ENCODE measurements at places on chromosomes 13 and 19.

GRCh38 chr13:113488283-113488682 lies 2.2 kb downstream of the DCUN1D2 start:
- DNase-seq: no peak

DNA sequence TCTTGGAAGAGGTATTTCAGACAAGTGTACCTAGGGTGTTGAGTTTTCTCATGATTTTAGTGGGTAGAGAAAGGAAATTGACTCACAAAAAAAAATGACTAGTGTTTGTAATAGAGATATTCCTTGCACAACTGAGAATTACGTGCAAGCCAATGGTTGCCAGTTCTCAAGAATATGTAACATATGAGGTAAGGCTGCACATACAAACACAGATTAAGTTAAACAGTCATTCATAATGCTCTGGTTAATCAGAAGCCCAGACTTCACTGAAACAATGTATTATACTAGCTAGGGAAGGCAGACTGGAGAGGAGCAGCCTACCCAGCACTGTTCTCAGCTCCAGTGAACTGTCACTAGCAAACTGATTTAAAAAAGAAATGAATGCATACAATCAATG lies 418.3 kb downstream of the DIAPH3 start:
- DNase-seq: no peak

DNA sequence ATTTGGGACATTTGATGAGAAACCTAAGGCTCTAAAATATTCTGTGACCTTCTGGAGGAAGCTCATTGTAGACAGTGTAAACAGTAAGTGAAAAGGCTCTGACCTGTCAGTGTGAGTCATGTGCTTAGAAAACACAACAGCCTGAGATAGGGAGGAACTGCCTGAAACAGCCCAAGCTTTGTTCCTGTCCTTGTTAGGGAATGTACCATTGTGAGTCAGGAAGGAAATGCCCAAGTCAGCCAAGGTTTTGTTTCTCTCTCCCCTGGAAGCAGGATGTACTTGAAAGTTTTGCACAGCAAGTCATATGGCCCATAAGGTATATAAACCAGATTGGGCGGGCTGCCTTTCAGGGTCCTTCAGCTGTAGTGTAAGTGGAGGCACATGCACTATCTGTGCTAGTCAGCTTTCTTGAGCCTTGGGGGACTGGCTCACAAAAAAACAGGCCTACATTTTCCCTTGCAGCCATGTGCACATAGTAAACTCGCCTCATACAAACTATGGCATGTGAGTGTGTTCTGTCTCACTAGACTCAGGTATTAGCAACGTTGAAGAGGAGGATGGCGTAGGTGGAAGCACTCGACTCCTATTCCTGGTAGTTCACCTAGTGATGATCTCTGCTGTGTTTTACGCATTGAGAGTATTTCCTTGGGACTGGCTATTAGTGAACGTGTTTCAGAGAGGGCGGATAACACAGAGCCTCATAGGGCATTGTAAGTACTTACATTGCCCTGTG lies 141.2 kb upstream of the KLHL1 start:
- no peak for DNase-seq

- DNase-seq: peak; percentile 88
These were observed 20.7 kb downstream of the TNFSF11 start for GRCh38 chr13:42594481-42595252.

GRCh38 chr13:51553531-51553930 lies 30.7 kb upstream of the WDFY2 start:
- no peak for DNase-seq

- no peak for DNase-seq
These were observed 66.1 kb downstream of the RFX2 start for GRCh38 chr19:6044056-6044805.

- peak; percentile 97 for DNase-seq
These were observed 58.3 kb downstream of the KLF2 start for GRCh38 chr19:16382775-16383543.

GRCh38 chr19:1000591-1001537 lies 645 bp downstream of the GRIN3B start:
- DNase-seq: no peak

- peak; percentile 83 for DNase-seq
These were observed 517 bp upstream of the LTBP4 start for GRCh38 chr19:40600570-40601133.

DNA sequence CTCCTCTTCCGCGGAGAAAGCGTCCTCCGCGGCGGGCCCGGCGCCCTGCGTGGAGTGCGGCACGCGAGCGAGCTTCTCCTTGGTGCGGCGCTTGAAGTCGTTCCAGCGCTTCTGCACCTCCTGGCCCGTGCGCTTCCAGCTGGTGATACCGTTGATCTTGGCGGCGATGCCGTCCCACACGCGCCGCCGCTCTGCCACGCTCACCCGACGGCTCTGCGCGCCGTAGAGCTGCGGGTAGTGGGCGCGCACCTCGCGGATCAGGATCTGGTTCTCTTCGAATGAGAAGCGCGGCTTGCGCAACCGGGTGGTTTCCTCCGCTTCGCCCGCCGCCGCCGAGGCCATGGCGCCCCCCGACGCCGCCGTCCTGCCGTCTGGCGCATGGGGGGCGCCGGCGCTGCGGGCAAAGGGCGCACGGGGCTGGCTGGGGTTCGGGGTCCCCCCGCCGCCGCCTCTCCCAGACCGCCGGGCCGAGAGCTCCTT lies 941 bp downstream of the MYPOP start:
- DNase-seq: peak; percentile 46

DNA sequence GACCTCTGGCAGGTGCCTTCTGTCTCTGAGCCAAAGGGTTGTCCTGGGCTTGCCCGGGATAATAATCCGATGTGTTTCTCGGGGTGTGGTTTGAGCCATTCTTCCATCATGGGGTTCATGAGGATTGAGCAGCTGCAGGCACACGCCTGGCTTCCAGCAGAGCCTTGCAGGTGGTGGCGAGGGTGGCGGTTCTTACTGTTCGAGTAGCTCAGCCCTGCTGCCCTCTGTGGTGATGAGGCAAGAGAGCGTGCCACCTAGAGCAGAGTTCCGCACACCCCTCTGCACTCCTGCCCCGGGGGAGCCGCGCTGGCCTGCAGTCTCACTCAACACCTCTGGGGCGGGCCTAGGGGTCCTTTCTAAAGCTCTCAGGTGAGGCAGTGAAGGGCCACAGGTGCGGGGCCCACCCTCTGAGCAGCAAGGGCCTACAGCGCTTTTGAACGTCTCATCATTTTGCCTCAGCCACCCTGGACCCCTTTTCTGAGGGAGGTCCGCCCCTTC lies 3.8 kb downstream of the SCN1B start:
- no peak for DNase-seq

GRCh38 chr13:49936968-49937273 lies 781 bp upstream of the SPRYD7 start:
- DNase-seq: no peak

DNA sequence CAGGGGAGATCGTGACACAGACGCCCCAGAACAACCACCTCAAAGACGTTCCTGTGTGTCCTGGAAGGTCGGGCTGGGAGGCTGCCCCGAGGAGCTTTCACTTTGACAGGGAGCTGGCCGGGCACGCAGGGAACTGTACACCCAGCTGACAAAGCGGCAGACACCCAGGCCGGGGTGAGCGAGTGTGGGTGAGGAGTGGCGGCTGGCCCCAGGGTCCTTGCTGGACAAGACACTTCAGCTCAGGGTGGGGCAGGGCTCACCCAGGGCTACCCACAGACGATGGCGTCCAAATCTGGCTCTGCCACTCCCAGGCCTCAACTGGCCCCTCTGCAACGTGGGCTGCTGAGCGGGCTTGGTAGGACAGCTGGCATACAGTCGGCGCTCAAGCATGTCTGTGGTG lies 2.0 kb downstream of the FGF22 start:
- DNase-seq: no peak

GRCh38 chr19:3041761-3042620 lies 12.9 kb upstream of the TLE2 start:
- DNase-seq: peak; percentile 62

- DNase-seq: no peak
These were observed 18.1 kb upstream of the GSX1 start for GRCh38 chr13:27774169-27774568.

DNA sequence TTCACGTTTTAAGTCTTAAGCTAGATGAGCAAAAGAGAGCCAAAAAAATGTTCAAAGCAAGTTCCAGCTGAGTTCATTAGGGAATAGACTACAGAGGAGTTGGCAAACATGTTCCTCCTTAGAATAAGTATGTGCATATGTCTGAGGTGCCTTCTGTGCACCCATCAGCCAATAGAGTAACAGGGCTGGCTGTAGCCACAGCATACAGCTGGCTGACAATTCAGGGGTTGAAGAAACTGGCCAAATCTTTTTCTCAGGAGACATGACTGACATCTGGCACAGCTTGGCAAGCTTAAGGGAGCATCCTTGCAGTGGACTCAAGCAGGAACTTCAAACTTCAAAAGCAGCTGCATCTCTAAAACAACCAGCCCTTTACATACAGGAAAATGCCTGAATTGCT lies 414.8 kb upstream of the PCDH20 start:
- peak; percentile 79 for DNase-seq

GRCh38 chr13:91406619-91407018 lies 8.2 kb downstream of the GPC5 start:
- DNase-seq: peak; percentile 9

DNA sequence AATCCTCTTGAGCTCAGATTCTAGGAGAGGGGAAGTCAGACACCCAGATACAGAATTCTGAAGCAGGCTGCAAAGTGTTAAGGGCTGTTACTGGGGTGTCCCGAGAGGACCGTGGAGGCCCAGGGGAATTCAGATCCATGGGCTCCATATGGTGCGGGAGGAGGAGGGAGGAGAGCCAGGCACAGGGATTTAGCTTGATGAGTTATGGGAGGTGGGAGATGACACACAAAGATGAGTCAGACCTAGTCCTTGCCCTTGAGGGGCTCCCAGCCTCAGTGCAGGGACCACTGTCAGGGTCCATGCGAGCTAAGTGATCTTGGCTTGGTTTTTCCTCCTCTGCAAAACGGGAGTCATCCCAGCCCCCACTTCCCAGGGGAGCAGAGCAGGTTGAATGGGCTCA lies 14.4 kb upstream of the GIPR start:
- DNase-seq: no peak

DNA sequence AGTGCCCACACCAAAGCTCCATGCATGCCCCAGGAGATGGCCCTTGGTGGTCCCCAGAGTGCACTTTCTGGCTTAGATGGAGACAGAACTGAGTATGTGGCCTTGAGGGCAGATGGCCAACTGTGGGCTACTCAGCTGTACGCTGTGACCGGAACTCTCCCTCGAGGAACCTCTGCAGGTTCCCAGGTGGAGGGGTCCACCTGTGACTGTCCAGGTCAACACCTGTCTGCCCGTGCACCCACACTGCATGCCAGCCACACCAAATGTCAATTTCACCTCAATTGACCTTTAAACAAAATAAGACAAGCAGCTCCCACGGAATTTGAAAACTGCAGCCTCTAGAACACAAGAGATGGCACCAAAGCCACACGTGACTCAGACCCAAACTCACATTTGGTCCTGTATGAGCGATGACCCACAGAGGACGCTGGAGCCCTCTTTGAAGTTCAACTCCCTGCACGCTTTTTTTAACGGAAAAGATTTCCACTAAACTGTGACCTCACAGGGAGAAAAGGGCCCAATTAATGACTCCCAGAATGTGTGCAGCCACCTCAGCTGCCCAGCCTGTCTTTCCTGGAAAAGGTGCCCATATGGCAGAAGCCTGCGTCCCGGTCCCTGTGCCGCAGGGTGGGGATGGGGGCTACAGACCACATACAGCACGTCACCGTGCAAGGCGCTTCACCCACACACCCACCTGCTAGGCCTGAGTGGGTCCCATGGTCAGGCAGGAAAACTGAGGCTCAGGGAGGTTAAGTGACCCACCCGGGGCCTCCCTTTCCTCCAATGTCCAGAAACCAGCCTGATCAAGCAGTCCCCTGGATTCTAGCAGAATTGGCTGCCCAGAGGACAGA lies 47.7 kb downstream of the KLF2 start:
- DNase-seq: no peak

GRCh38 chr19:588093-588740 lies 1.5 kb upstream of the HCN2 start:
- peak; percentile 62 for DNase-seq

DNA sequence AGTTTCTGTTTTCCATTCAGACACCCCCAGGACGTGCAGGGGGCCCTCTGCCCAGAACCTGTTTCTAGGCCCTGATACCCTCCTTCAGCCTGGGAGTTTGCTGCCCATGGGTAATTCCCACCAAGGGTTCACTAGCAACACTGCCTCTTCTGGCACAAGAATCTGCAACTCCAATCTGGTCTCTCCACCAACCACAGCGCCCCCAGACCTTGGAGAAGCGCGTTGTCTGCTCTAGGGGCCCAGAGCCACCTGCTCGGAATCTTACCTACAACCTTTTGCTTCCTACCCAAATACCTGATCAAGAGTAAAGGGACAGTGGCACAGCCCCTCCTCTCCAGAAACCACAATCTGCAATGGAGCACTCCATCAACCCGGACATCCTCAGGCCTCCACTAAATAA lies 763 bp downstream of the ZNF180 start:
- DNase-seq: no peak

GRCh38 chr19:40433391-40434216 lies 7.8 kb upstream of the SERTAD1 start:
- DNase-seq: peak; percentile 98

- no peak for DNase-seq
These were observed 24.9 kb upstream of the TPM4 start for GRCh38 chr19:16051254-16052025.

GRCh38 chr19:30160426-30160825 lies 211.8 kb upstream of the ZNF536 start:
- no peak for DNase-seq

DNA sequence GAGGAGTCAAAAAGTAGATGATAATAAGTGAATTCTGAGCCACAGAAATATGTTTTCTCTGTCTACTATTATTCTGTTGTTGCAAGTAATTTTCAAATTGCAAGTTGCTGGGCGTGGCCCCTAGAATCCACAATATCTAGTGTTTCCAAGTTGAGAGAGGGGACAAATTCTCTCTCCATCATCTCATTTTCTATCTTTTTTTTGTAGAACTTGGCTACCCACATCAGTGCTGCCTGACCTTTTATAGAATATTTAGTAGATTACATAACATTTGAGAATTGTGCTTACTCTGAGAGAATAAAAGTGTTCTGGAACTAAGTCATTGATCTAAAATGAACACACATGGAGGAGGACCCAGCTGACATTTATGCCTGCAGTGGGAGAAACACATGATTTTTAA lies 110.9 kb upstream of the CSNK1A1L start:
- DNase-seq: peak; percentile 96

DNA sequence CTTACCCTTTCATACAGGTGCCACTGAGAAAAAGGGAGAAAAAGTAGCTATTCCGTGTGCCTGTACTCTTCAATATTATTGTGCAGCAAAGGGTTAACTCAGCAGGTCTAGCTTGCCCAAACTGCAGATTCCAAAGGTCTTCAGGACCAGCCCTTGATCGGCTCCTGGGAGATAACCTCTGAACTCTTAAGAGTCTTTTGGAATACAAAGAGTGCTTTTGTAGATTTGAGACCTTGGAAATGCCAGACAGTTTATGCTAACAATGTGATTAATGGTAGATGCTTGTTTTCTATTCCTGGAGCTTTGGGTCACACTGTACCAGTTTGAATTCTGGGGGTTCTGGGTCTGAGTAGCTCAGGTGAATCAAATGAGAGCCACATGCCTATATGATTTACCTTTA lies 844.7 kb upstream of the MIR17HG start:
- no peak for DNase-seq
